ENCODE measurements at places on chromosomes 16 and 17.
A peak's percentile ranks its signal among the peaks of the same experiment; 100 is the strongest.

- no peak for DNase-seq
These were observed 390 bp downstream of the SEZ6L2 start for GRCh38 chr16:29898804-29899515.

DNA sequence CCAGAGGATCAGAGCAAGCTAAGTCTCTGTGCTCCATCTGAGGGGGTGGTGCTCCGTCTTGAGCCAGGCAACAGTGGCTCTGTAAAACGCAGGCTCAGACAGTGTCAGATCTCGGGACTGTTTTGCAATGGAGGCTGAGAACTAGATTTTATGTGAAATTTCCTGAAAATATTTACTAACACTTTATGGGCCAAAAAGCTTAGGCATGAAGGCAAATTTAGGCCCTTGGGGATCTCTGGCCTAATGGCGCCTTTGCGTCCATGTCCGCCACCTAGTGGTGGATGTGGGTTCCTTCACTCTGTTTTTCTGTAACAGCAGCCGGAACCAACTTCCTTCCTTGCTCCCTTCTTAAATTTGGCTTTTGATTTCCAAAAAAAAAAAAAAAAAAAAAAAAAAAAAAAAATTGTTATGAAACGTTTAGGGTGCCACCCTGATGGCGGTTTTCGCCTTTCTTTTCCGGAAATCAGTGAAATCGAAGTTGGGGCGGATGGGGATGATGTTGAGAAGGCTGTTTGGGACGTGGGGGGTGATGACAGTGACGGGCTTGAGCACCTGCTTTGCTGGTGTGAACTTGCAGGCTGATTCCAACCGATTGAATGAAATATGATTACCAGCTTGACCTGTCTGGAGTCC, 14.0 kb upstream of the ELAC2 start:
- DNase-seq: peak; percentile 65

DNA sequence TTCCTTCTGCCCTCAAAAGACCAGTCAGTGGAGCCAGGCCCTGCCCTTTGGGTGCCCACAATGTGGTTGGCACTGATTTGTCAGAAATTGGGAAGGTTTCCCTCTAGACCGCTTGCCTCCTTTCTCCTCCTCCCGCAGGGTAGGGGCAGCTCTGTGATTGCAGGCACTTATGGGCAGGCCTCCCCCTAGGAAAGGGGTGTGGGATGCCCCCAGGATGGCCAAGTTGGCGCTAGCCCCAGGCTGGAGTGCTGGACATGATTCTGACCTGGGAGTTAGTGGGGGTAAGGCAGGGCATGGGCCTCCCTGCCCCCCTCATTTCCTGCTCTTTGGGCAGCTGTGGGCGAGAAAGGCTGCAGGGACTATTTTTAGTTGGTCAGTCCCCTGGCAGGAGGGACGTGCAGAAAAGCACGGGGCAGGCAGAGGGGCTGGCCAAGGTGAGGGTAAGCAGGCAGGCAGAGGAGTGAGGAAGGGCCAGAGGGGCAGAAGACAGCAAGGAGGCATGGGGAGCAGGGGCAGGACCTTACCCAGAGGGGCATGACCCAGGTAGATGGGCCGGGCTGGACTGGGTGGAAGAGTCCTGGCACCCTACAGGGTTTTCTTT, 3.3 kb downstream of the RARA start:
- peak; percentile 47 for DNase-seq

- no peak for DNase-seq
These were observed 183.6 kb downstream of the MYO1D start for GRCh38 chr17:32693194-32693897.

GRCh38 chr17:72461757-72462156, 340.9 kb downstream of the SOX9 start:
- no peak for DNase-seq

- DNase-seq: peak; percentile 84
These were observed at the start of gene BCAR1 for GRCh38 chr16:75251280-75252048. BCAR1 (minus strand) TSS chr16:75251624; CDS start chr16:75251482, 142 bp downstream.

DNA sequence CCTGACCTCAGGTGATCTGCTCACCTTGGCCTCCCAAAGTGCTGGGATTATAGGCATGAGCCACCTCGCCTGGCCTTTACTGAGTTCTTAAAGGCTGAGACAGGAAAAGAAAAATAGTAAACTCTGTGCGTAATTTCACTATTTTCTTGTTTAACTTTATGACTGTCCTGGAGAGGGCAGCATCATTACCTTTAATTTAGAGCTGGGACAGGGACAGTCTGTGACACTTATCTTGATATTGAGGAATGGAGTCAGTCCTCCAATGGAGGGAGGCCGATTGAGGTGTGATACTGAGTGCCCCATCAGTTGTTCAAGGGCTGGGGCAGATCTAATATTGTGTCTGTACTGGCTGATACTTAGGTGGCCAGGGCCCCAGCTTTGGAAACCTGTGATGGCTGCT, 21.5 kb upstream of the SPN start:
- DNase-seq: peak; percentile 25

- no peak for DNase-seq
These were observed 7.0 kb downstream of the NOS2 start for GRCh38 chr17:27793168-27793905.

DNA sequence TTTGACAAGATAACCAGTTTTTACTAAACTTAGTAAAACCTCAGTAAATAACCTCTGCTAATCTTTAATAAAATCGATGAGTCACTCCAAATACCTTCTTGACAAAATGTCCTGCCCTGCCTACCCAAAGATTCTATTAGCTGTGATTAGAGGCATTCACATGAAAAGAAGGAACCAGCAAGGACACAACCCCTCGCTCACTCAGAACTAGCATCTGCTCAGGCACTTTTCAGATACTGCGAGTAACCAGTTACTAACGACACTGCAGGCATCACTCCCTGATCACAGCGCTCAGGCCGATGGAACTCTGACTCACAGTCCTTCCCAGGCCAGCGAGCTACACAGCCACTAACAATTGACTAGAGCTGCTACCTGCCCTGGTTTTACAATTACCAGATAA, 24.3 kb downstream of the PELP1 start:
- DNase-seq: no peak

GRCh38 chr17:64229815-64230728, 33.0 kb downstream of the TEX2 start:
- no peak for DNase-seq

- no peak for DNase-seq
These were observed 251.4 kb downstream of the PHKB start for GRCh38 chr16:47712276-47713224.

GRCh38 chr17:60508384-60508980, 17.6 kb downstream of the APPBP2 start:
- DNase-seq: no peak

DNA sequence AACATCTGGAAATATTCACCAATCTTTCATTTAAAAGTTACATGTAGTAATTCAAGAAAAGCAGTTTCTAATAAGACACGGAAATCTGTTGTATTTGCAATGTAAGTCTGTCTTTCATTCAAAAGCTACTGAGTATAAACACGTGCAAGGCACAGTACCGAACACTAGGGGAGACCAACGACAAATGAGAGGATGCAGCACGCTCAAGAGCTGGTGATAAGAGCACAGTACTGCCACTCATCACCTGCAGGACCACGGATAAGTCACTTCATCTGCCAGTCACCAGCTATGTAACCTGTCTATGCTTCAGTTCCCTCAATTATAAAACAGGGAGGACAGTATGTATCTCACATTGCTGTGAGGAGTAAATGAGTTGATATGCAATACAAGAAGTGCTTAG, 67.1 kb downstream of the CLEC18A start:
- DNase-seq: no peak

- DNase-seq: no peak
These were observed 96.4 kb upstream of the NOG start for GRCh38 chr17:56497132-56497531.

DNA sequence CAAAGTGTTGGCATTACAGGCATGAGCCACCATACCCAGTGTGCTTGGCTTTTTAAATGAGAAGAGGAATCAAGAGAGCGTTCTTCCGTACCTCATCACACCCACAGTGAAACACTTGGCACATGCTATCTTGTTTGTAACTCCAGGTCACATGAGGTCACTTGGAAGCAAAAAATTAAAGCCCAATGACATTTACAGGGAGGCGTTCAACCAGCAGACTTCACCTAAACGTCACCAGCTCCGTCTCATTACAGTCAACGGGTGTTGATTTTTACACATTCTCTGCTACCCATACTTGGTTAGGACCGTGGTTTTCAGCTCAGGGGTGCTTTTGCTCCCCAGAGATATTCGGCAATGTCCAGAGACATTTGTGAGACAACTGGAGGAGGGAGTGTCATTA, 127.0 kb downstream of the XYLT1 start:
- peak; percentile 72 for DNase-seq

DNA sequence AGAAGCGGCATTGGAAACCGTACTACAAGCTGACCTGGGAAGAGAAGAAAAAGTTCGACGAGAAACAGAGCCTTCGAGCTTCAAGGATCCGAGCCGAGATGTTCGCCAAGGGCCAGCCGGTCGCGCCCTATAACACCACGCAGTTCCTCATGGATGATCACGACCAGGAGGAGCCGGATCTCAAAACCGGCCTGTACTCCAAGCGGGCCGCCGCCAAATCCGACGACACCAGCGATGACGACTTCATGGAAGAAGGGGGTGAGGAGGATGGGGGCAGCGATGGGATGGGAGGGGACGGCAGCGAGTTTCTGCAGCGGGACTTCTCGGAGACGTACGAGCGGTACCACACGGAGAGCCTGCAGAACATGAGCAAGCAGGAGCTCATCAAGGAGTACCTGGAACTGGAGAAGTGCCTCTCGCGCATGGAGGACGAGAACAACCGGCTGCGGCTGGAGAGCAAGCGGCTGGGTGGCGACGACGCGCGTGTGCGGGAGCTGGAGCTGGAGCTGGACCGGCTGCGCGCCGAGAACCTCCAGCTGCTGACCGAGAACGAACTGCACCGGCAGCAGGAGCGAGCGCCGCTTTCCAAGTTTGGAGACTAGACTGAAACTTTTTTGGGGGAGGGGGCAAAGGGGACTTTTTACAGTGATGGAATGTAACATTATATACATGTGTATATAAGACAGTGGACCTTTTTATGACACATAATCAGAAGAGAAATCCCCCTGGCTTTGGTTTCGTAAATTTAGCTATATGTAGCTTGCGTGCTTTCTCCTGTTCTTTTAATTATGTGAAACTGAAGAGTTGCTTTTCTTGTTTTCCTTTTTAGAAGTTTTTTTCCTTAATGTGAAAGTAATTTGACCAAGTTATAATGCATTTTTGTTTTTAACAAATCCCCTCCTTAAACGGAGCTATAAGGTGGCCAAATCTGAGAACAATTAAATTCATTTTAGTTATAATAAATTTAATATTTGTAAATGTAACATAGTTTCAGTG, 1.7 kb downstream of the HEXIM1 start:
- DNase-seq: peak; percentile 54

GRCh38 chr16:48284772-48285409, 37.6 kb upstream of the ABCC11 start:
- DNase-seq: no peak

DNA sequence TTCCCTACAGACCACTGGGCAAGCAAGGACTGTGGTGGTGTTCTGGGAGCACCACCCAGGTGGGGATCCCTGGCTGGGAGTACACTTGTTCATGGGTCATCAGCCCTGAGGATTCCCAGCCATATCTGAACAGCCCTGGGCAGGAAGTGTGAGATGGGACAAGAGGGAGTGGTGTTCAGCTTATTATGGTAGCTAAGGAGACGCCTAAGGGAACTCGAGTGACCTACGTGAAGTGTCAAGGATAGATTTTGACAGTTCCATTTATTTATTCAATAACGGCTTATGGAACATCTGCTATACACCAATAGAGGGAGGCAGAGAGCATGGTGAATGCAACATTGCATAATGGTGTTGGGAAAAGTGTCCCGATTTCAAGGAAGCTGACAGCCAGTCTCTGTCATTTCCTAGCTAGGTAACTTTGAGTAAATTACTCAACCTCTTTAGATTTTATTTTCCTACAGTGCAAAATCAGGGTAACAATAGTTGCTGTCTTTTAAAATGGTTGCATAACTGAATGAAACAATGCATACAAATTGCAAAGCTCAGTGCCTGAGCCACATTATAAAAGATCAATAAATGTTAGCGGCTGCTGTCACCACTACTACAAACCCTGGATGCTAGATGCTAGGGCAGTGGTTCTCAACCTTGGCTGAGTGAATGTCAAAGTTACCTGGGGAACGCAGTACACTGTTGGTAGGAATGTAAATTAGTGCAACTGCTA, 534.1 kb downstream of the GRIN2A start:
- peak; percentile 25 for DNase-seq

DNA sequence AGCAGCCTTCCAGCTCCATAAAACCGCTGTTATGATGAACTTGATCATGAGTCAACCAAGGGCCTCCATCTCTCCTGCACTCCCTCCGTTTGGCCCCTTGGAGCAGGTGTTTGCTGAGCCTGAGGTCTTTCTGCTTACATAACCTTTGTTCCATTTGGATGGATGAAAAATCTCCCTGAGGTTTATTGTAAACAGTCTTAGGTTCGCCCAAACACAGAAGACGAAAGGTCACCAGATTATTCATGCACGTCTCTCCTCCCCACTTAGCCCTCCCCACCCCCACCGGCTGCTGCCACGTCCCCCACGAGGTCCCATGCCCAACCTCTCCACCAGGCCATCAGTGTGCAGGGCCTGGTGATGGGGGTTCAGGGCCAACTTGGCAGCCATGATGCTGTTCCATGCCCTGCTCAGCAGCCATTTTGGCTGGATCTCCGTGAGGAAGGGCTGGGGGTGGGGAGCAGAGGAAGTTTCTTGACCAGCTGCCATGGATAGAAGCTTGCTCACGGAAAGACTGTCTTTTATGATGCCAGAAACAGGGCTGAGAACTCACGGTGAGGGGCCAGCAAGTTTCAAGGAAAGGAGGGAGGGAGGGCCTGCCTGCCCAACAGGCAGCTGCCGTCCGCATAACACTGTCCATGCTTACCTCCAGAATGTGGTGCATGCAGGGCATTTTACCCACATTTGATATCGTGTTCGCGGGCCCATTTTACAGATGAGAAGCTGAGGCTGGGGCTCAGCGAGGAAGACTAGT, 47.8 kb upstream of the FOXF1 start:
- DNase-seq: no peak

- DNase-seq: peak; percentile 54
These were observed 13.6 kb downstream of the CEP20 start for GRCh38 chr16:15874745-15875314.

- no peak for DNase-seq
These were observed 3.8 kb downstream of the AXIN2 start for GRCh38 chr17:65557349-65558310.

DNA sequence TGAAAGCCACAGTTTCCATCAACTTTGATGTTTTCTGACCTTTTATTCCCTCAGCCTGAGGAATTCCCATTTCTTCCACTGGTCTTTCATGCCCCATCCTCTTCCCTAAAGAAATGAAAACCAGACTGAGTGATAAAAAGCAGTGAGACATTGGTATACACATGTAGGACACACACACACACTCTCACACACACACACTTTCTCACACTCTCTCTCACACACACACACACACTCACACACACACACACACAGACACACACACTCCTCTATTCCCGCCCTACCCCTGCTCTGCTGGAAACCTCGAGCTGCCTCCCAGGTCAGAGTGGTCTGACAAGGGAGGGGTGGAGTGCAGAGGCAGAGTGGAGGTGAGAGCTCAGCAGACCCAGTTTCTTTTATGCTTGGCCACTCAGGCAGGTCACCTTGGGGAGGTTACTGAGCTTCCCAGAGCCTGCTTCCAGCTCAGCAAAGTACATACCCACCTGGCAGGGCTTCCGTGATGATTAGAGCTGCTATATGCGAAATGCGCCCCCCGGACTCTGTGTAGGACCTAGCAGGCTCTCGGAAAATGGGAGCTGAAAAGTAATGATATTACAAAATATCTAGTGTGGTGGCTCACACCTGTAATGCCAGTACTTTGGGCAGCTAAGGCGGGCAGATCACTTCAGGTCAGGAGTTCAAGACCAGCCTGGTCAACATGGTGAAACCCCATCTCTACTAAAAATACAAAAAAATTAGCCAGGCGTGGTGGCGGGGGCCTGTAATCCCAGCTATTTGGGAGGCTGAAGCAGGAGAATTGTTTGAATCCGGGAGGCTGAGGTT, 30.7 kb downstream of the CCR7 start:
- no peak for DNase-seq
